IMR-90 (cell line): ENCODE measurements at places on chromosomes 4 and X.

DNA sequence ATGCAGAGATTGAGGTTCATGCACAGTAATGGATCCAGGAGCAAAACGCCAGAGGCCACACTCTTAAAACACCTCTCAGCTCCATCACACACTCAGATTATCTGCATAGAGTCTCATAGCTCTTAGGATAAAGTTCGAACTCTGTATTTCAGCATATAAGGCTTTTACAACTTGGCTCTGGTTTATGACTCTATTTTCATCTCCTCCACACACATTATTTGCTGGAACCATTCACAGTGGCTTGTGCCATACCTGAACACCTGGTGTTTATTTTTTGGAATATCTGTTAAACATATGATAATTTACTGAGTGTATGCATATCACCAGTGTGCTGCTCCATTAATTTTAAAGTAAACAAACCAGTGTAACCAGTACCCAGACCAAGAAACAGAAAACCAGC, 27.2 kb downstream of the RASL11B start:
- DNase-seq: no peak

GRCh38 chrX:130176354-130176776, 4.6 kb downstream of the RAB33A start:
- DNase-seq: peak; percentile 25

GRCh38 chrX:14359727-14360126, 169.6 kb upstream of the GLRA2 start:
- DNase-seq: no peak

DNA sequence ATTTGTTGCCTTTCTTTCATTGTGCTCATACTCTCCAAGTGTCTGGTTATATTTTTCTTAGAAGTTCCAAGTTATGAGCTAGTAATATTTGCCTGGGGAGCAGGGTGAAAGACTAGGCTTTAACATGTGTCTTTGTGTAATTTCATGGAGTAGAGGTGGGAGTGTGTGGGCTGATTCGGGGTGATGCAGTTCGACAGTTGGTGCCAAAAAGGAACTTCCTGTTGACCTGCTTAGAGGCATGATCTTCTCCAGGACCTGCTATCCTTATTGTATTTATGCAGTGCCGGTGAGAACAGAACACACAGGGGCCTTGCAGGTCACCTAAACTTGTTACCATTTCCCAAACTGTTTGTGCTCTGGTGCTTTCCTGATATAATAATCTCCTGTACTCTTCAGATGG, 21.2 kb downstream of the USP53 start:
- no peak for DNase-seq

DNA sequence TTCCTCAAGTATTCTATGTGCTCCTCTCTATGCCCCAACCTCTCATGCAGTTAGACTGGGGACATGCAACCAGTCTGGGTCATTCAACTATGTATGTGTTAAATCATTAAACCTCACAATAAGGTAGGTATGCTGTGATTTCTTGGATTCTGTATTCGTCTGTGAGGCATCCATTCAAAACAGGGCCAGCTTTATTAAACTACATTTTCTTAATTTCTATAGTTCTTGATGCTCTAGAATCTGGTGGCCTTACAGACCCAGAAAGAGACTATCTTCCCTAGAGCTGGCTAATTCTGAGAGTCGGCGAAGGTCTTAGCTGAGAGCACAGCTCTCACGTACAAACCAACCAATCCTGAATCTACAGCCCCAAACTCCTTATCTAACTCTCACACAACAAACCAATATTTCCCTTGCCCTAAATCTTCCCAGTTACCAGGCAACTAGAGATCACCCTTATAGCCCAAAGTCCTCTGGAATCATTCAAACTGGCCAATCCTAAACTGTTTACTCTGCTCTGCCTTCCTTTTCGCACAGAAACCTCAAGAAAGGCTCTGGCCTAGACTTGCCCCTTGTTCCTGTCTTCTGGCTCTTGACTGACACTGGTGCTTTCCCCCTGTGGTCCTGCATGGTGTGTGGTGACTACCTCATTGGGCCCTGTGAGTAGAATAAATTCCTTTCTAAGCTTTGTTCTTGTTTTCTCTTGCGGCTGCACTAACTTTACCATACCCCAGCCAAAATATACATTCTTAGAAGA, 203.5 kb upstream of the TET2 start:
- DNase-seq: no peak

GRCh38 chr4:122086338-122087065, 65.6 kb upstream of the BLTP1 start:
- peak; percentile 18 for DNase-seq

DNA sequence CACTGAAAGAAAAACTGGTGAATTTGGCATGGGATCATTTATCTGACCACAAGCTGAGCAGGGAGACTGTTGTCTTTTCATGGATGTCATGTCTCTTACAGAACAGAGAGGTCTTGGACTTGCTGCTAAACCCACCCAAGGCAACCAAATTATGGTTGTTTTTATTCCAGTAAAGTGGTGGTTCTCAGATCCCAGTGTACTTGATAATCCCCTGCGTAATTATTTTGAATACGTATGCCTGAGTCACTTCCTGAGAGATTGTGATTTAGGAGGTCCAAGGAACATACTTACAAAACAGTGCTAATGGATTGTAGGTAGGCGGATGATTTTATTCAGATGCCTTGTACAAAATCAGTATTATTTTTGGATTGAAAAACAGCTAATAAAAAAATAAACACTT, 585.6 kb downstream of the IL1RAPL1 start:
- peak; percentile 62 for DNase-seq

GRCh38 chr4:11949355-11949754, 520.7 kb upstream of the HS3ST1 start:
- no peak for DNase-seq

DNA sequence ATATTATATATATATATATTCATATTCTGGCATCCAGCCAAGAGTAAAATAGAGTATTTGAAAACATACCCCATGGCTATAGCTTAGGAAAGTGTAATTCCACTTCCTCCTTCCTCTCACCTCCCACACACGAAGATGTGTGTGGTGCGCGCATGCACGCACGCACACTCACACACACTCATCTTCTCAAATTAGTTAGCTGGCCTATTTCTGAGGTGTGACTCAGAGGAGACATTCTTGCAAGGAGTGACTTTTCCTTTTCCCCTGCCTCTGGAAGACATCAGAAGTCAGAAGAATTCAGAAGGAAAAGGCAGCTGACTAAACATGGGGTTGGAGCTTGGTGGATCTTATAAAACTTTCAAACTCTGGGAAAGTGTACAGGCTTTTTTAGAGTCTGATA, 8.8 kb downstream of the ENPEP start:
- DNase-seq: peak; percentile 90

GRCh38 chr4:123674762-123675465, 278.3 kb downstream of the SPRY1 start:
- no peak for DNase-seq

- no peak for DNase-seq
These were observed 307.1 kb downstream of the TEX13A start for GRCh38 chrX:104913348-104913747.

GRCh38 chr4:56981795-56982201, 3.1 kb downstream of the POLR2B start:
- DNase-seq: peak; percentile 69

GRCh38 chrX:39777623-39778025, 320.1 kb downstream of the BCOR start:
- DNase-seq: no peak

DNA sequence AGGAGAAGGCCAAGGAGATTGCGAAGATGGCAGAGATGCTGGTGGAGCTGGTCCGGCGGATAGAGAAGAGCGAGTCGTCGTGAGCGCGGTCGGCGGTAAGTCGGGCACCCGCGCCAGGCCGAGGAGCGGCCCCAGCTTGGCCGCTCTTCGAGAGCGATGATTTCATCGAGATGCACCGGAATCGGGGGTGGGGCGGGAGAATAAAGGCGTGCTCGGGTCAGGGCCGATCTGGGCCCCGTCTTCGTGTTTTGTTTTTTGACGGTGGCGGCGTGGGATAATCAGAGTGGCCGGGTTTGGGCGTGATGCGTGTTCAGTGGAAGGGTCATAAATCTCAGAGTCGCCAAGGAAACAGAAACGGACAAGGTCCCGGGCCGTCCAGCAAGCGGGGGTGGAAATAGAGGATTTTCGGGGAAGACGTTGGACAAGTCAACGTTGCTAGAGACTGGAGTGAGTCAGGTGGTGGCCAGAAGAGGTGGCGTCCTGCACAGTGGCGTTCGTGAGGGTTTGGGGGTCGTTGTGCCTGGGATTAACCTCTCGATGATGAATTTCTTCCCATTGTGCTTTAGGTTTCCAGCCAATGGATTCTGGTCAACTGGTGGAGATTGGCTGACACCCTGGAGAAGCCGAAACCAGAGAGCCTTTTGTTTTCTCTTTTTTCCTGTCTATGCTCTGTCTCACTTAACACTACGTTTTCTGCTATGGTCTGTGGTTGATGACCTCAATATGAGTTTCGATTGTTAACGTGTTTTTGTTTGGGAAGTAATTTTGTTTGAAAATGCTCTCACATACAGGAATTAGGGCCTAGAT, 882 bp downstream of the MRFAP1 start:
- DNase-seq: peak; percentile 42

- no peak for DNase-seq
These were observed 49.6 kb downstream of the TBC1D14 start for GRCh38 chr4:6959261-6959660.

DNA sequence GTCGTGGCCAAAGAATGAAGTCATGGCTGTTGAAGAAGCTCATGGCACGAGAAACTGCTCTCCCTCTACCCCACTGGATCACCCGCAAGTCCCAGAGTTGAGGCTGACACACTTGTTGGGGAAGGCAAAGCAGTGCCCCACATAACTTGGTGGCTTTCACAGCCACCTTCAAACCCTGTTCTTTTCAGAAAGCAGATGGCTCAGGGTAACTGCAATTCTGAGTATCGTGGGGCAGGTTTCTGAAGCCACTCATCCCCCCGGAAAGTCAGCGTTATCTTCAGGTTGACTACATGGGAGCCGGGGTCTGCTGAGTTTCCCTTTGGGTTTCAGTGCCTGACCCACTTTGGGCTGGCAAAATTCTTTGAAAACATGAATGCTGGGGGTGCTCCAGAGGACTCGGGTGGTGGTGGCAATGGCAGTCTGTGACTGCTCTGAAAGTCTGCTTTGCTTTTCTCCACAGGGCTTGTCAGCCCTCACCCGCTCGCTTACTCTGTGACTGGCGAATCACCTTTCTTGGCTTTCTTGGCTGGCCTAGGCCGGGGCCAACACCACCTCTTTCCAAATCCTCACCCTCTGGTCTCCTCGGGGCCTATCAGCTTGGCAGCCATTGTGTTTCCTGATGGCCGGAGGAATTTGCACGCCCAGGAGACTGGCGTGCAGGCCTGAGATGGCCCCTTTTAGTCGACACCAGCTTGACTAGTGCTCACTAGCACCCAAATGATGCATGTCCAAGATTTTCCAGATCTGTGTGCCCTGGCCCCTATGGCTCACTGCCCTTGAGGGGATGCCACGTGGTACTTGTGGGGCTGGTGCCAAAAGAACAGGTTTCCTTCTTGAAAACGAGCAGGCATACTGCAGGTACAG, 7.3 kb downstream of the PPP1R3F start:
- DNase-seq: peak; percentile 41

GRCh38 chr4:123588631-123589241, 192.1 kb downstream of the SPRY1 start:
- DNase-seq: peak; percentile 60

- peak; percentile 44 for DNase-seq
These were observed 294.1 kb downstream of the STIM2 start for GRCh38 chr4:27154706-27155105.

- DNase-seq: no peak
These were observed 61.4 kb downstream of the PAPSS1 start for GRCh38 chr4:107658400-107659336.

- DNase-seq: no peak
These were observed 8.3 kb downstream of the PPID start for GRCh38 chr4:158714937-158715336.

DNA sequence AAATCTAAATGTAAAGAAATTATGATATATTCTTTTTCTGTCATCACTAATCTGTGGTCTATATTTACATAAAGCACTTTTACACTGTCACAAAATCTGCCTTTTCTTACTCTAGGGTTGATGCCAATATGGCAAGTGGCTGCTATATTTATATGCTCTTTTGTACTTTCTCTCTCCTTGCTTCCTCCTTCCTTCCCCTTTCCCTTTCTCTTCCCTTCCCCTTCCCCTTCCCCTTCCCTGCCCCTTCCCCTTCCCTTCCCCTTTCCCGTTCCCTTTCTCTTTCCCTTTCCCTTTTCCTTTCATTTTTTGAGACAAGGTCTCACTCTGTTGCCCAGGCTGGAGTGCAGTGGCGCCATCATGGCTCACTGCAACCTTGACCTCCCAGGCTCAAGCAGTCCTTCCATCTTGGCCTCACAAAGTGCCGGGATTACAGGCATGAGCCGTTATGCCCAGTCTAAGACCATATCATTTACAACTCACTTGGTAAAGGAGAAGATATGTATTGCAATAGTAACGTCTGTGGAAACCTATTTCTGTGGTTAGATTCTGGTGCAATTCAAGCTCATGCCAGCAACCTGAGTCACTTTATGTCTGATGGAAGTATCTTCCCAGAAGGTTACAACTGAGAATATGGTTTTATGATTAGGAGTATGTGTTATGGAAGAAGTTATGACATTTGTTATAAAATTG, 13.9 kb upstream of the PLAC8 start:
- peak; percentile 90 for DNase-seq

- DNase-seq: peak; percentile 61
These were observed 25.5 kb downstream of the CDKN2AIP start for GRCh38 chr4:183469936-183470335.

GRCh38 chr4:80075995-80076675, 3.1 kb upstream of the ANTXR2 start:
- no peak for DNase-seq

GRCh38 chr4:90207887-90208454, 80.8 kb downstream of the CCSER1 start:
- no peak for DNase-seq

DNA sequence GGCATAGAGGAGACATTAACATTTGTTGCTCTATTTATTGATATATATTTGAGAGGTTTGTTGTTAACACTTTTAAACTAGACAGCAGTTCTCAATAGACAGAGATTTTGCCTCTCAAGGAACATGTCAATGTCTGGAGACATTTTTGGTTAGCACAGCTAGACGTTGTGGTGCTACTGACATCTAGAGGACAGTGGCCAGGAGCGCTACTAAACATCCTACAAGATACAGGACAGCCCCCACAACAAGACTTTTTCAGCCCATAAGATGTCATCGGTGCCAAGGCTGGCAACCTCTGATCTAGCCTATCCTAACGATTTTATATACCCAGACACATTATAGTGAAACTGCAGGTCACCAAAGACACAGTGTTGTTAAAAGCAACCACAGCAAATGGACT, 18.4 kb upstream of the CTSO start:
- peak; percentile 38 for DNase-seq

GRCh38 chr4:148270630-148271029, 171.6 kb downstream of the NR3C2 start:
- DNase-seq: no peak

- DNase-seq: peak; percentile 97
These were observed 50.3 kb upstream of the ENPP6 start for GRCh38 chr4:184267673-184268583.

- DNase-seq: no peak
These were observed 182.0 kb downstream of the PALLD start for GRCh38 chr4:168678751-168679366.

GRCh38 chr4:82630079-82630478, 68.3 kb upstream of the TMEM150C start:
- DNase-seq: no peak

- DNase-seq: no peak
These were observed 346.3 kb downstream of the FBXW7 start for GRCh38 chr4:152189451-152190179.
